ENCODE measurements at places on chromosomes 11 and 22.

GRCh38 chr11:71221821-71222220 lies 30.6 kb downstream of the SHANK2 start:
- no peak for DNase-seq

DNA sequence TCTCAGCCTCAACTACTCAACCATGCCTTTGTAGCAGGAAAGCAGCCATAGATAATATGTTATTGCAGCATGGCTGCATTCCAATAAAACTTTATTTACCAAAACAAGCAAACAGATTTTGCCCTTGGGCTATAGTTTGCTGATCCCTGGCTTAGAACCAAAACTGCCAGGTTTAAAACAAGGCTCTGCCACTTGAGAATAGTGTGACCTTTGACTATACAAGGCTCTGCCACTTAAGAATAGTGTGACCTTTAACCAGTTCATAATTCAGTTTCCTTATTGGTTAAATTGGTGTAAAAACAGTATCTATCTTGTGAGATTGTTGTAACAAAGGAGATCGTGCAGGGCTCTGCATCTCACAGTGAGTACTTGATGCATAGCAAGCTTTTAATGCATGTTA lies 217.3 kb upstream of the MTNR1B start:
- DNase-seq = no peak

DNA sequence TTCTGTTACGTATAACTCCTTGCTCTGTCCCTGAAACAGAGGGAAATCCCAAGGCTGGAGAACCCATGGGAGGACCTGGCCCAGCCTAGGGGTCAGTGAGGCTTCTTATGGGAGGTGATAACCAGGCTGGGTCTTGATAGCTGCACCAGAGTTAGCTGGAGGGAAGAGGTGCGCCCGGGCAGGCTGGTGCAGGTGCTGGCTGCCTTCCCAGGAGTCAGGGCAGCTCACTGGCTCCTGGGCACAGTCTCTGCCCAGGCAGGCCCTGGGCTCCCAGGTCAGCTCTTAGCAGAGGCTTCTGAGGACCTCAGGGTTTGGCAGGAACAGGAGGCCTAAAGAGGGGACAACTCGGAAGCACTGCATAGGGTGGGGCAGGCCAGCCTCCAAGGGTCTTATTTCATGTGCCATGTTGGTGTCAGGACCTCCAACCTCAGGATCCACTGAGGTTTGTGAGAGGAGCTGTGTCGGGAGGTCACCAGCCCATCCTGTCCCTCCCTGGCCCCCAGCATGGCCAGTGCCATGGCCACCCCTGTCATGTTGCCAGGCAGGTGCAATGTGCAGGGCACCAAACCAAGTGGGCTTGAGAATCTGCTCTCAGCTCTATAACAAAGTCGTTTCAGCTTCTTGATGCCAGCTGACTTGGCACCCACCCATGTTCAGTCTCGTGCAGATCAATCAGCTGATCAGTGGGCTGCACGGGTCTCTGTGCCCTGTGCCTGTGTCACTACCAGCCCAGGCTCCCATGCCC lies 20.5 kb upstream of the CELSR1 start:
- no peak for DNase-seq

DNA sequence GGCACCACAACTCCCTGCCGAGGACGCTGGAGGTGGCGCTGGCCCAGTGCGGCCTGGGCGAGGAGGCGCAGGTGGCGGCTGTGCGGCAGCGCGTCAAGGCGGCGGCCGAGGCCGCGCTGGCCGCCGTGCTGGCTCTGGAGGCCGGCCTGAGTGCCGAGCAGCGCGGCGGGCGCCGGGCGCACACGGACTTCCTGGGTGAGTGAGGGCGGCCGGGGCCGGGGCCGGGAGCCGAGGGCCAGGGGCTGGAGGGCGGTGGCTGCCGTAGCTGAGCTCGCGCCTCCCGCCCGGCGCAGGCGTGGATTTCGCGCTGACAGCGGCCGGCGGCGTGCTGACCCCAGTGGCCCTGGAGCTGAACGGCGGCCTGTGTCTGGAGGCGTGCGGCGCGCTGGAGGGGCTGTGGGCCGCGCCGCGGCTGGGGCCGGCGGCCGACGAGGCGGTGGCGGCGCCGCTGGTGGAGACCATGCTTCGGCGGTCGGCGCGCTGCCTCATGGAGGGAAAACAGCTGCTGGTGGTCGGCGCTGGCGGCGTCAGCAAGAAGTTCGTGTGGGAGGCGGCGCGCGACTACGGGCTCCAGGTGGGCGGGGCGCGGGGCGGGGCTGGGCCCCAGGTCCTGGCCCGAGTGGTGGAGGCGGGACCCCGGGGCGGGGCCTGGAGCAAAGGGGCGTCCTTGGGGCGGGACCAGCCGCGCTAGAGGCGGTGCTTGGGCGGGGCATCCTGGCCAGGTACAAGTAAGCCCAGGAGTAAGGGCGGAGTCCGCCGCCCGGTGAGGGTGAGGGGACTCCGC lies 5.4 kb downstream of the CARNS1 start:
- DNase-seq = peak; percentile 98

DNA sequence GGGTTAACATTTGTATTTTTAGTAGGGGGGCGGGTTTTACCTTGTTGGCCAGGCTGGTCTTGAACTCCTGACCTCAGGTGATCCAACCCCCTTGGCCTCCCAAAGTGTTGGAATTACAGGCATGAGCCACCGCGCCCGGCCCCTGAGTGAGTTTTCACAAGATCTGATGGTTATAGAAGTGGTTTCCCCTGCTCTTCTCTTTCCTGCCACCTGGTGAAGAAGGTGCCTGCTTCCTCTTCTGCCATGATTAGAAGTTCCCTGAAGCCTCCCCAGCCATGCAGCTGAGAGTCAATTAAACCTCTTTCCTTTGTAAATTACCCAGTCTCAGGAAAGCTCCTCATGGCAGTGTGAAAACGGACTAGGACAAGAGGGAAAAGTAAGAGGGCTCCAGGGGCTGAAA lies 259.1 kb upstream of the PLET1 start:
- no peak for DNase-seq

DNA sequence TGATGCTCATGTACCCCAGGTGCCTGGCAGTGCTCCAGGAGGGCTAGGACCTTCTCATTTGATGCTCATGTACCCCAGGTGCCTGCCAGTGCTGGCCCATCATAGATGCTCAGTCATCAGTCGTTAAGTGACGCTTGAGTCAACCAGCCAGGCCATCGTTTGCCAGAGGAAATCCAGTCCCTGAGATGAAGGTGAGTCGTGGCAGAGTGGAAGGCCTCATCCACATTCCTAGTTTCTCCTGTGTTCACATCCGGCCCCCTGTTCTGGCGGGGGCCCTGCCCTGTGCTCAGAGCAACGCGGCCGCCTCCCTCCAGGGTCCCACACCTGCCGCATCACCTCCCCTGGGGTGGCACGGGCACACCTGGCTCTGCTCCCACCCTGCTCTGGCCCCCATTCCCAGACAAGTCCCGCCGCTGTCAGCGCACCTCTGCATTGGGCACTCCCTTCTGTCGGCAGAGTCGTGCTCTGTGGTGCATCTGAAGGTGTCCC lies 279.9 kb downstream of the BRD1 start:
- no peak for DNase-seq

DNA sequence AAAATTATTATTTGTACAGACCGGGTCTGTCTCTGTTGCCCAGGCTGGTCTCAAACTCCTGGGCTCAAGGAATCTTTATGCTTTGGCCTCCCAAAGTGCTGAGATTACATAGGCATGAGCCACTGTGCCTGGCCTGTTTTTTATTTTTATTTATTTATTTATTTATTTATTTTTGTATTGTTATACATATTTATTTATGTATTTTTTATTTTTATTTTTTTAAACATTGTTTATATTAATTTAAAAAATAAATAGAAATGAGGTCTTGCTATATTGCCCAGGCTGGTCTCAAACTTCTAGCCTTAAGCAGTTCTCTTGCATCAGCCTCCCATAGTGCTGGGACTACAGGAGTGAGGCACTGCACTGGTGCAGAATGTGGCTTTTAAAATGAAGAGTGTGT lies 47.0 kb downstream of the SWAP70 start:
- DNase-seq = no peak

GRCh38 chr11:34165786-34166555 lies 60.5 kb downstream of the NAT10 start:
- no peak for DNase-seq

DNA sequence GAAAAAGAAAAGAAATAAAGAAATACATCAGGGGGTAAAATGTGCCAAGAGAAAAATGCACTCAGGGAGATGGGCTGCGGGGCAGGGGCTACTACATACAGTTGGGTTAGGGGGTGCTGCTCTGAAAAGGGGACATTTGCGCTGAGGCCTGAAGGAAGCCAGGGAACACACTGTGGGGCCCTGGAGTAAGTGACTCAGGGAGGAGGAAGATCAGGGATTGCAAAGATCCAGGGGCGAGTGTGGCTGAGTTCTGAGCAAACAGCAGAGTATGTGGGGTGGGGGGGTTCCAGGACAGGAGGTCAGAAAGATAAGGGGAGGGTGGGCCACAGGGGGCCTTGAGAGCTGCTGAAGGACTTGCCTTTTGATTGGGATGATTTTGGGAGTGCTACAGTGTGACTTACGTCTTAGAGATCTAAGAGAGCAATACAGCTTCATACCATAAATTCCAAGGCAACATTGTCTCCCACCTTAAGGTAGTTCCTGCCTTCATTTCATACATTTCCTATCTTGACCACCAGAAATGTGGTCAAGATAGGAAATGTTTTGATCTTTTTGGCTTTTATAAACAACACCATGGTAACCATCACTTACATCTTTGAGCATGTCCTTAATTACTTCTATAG lies 5.8 kb downstream of the A4GALT start:
- no peak for DNase-seq

DNA sequence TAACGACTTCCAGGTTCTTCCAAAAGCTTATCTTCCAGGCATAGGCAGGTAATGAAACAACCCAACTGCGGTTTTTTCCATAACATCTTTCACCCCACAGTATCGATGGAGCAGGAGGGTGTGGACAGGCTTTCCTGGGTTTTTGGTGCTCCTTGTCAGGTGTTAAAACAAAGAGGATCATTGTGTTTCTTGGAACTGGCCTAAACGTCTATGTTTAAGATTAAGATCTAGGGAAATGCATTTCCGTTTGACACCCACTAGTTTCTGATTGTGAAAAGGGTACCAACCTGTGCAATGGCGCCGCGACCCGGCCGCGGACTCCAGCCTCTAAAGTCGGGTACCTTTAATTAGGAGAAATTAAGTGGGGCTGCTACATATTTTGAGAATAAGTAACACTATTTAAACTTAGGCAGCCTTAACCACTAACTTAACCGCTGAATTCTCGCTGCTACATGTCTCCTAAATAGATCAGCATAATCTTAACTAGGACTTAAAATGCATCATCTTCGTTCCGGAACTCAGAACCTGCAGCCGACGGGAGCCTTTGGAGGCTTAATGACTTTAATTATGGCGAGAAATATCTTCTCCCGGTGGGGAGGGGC lies 31.5 kb downstream of the C22orf31 start:
- DNase-seq = no peak

GRCh38 chr22:30968924-30969531 lies at the start of gene TUG1:
Gene TUG1, plus strand, starts transcription at chr22:30969265.
- peak; percentile 99 for DNase-seq

- DNase-seq = no peak
Observed at GRCh38 chr11:58688789-58689503, 42.8 kb downstream of the GLYAT start.

GRCh38 chr11:24043842-24044241 lies 453.0 kb upstream of the LUZP2 start:
- no peak for DNase-seq

GRCh38 chr22:39967996-39968972 lies 8.1 kb downstream of the TMA7B start:
- DNase-seq = no peak

- DNase-seq = peak; percentile 42
Observed at GRCh38 chr11:123235117-123235655, 40.1 kb upstream of the CLMP start.

GRCh38 chr11:124673333-124674167 lies at the start of the genes SIAE and SPA17:
Gene SIAE, minus strand, starts transcription at chr11:124673739. Its CDS starts 31 bp downstream, at chr11:124673708.
Gene SPA17, plus strand, starts transcription at chr11:124673904. Its CDS starts 1,361 bp downstream, at chr11:124675265.
- peak; percentile 90 for DNase-seq

DNA sequence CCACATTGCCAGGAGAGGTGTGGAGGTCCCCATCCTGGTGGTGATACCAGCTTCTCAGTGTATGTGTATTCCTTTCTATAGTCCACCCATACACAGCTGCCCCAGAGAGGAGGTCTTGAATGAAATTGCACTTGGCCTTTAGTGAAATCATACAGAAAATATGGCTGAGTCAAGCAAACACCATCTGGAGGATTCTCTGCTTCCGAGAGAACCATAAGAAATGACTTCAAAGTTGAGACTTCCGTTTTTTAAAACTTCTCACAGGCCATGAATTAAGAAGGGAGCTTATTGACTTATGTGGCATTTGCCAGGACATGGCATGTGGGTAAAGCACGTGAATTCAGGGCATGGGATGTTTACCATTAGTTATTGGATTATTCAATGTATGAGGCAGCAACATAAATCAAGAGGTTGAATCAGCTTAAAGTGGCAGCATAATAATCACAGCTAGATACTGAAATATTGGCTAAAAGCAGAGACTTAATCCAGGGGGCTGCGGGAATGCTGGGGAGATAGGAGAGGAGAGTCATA lies 119.1 kb upstream of the MTNR1B start:
- DNase-seq = no peak

All from CD4-positive, alpha-beta T cell treated with Interleukin-12 subunit alpha and Interleukin-12 subunit beta, for 1 hour (primary cell).